Activated CD4-positive, alpha-beta memory T cell treated with anti-CD3 and anti-CD28 coated beads for 36 hours (primary cell): ENCODE measurements at places on chromosomes 7 and 10. TPM values are rescaled to one million over a fixed set of nuclear protein-coding genes. Genes with fewer than 3 reads are reported as not detected.

The PTPN20 gene
- 1.4 TPM for total RNA-seq

The LLCFC1 gene
- not detected for total RNA-seq

The MSRB2 gene
- total RNA-seq, result 11.1 TPM

The SYPL1 gene
- total RNA-seq, result 27.4 TPM

The GJC3 gene
- 0.45 TPM for total RNA-seq

The TSPAN12 gene
- not detected for total RNA-seq

The CFAP69 gene
- total RNA-seq, result 0.48 TPM

The PON1 gene
- total RNA-seq, result not detected

The ZNF273 gene
- 9.6 TPM for total RNA-seq

The TCAF2 gene
- total RNA-seq, result 32.7 TPM

The CABCOCO1 gene
- not detected for total RNA-seq

The CREB5 gene
- total RNA-seq, result 0.15 TPM

The SFXN2 gene
- total RNA-seq, result 17.8 TPM

The CYP26A1 gene
- total RNA-seq, result not detected

The COX15 gene
- 31.5 TPM for total RNA-seq

The SPDYE5 gene
- not detected for total RNA-seq

The KLLN gene
- total RNA-seq, result 0.29 TPM

The MEIG1 gene
- 0.95 TPM for total RNA-seq

The CCDC7 gene
- 8.6 TPM for total RNA-seq

The FKBP6 gene
- total RNA-seq, result not detected

The OPTN gene
- total RNA-seq, result 113 TPM

The CDNF gene
- total RNA-seq, result 1.6 TPM

The SPDYE16 gene
- total RNA-seq, result 0.19 TPM

The HABP2 gene
- total RNA-seq, result not detected

The METTL27 gene
- 2.3 TPM for total RNA-seq

The GNAI1 gene
- 0.50 TPM for total RNA-seq

The HOXA6 gene
- total RNA-seq, result not detected

The MMD2 gene
- total RNA-seq, result not detected

The SORCS1 gene
- not detected for total RNA-seq

The OR2A7 gene
- total RNA-seq, result 2.2 TPM
